Activated T-cell treated with anti-CD3 and anti-CD28 coated beads, Interleukin-2, amount 50 U/mL, for 72 hours (primary cell): ENCODE measurements at places on chromosomes 6 and 20.

DNA sequence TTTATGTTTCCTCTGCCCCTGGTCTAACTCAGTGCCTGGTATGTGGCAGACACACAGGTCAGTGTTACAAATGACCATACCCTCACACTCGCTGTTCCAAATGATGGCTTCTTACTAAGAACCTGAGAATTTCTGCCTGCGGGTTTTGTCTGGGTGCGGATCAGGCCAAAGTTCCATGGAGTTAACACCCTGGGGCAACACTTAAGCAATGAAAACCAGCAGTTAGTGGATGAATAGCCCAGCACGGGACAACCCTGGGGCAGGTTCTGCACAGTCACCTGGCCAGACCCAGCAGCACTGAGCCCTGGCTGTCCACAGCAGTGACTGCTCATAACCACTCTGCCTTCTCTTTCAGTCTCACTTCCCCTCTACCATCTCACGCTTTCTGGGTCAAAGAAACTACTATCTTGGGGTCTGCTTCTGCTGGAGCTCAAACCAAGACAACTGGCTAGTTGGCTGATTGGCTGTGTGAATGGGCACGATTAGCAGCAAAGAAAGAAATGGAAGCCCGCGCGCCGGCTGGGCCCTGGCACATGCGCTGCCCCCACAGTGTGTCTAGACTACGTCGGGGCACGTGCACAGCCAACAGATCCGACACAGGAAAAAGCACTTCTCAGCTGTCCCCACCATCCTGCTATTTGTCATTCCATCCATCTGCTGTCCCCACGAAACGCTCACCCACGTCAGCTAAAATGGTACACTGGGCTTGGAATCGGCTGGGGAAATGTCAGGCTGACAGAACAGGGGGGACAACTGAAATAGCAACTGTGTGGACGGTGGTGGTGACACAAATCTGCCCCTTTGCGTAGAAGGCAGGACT, 36.6 kb downstream of the MGME1 start:
- no peak for DNase-seq

GRCh38 chr6:84638286-84638685, 126.1 kb downstream of the TBX18 start:
- DNase-seq, result no peak

- no peak for DNase-seq
Measured at GRCh38 chr6:44275749-44276648, 5.7 kb downstream of the TMEM151B start.

DNA sequence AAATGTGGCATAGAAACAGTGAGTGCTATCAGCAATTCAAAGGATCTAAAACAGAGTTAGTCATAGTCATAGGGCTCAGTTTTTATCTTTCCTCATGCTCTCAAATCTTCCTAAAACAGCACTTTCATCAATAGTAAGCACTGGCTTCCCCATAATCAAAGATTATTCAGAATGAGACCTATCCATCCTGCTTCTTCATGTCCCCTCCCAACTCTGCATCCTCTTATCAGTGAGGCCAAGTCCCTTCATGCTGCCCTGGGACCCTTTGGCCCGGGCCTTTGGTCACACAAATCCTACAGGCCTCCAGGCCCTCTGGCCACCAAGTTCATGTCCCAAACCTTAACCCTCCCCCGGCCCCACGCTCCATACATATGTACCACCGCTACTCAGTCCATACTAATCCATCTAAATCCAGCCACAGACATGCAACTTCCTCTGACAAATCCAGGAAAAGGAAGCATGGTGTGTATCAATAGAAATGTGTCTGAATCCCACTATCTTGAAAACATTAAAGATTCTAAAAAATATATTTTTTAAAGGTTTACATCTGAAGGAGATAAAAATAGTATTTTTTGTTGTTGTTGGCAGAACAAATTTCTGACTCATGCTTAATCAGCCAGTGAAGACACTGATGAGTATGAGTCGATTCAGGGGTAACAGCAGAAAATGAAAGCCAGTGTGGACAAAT, 143.5 kb downstream of the PDE7B start:
- no peak for DNase-seq

- no peak for DNase-seq
Measured at GRCh38 chr20:23141450-23142161, 55.5 kb upstream of the CD93 start.

- peak; percentile 4 for DNase-seq
Measured at GRCh38 chr6:117976030-117976651, 69.1 kb downstream of the SLC35F1 start.

DNA sequence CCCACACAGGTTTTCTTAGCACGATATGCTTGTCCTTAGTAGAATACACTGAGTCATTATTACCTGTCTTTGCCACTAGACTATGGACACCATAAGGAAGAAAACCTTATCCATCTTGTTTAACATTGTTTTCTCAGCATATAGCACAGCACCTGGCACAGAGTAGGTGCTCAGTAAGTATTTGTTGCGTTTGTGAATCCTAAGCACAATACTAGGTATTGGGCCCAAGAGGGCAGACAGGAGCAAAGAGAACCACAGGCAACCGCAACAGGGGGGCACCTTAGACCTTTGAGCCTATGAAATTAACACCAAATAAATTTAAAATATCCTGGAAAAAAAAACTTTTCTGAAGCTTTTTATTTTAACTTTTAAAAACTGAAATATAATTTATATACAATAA, 3.7 kb upstream of the NCOA6 start:
- DNase-seq, result no peak

DNA sequence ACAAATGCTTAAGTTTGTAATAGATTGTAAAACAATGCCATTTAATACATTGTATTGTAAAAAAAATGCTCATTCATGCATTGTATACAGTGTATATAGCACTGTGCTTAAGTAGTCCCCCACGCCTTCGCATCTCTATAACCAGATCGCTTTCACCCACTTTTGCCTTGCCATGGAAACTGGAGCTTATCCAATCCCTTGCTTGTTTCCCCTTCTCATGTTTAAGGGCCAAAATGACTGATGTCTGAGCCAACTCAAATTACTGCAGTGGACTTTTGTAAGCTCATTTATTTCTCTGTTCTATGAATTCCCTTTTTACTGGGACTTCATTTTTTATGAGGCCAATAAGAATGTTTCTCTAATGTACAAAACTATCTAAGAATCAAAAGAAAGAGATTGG, 730.9 kb upstream of the GJE1 start:
- no peak for DNase-seq

DNA sequence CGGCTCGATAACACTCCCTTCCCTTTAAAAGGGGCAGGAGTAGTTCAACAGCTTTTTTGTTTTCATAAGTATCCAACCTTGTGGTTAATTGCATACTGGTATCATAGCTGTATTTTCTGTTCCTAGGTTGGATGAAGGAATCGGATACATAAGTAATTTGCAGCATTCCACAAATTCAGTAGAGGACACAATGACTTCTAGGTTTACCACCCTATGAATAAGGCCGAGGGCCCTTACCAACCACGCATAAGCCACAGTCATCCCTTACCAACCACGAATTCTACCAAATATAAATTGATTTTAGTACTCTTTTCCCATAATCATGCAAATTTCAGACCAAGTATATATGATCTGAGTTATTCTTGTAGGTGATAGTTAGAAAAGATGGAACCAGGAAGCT, 36.3 kb downstream of the MCUR1 start:
- DNase-seq, result no peak

- no peak for DNase-seq
Measured at GRCh38 chr6:128033156-128033555, 132.3 kb upstream of the THEMIS start.

- no peak for DNase-seq
Measured at GRCh38 chr6:33638556-33638955, 17.4 kb downstream of the ITPR3 start.

DNA sequence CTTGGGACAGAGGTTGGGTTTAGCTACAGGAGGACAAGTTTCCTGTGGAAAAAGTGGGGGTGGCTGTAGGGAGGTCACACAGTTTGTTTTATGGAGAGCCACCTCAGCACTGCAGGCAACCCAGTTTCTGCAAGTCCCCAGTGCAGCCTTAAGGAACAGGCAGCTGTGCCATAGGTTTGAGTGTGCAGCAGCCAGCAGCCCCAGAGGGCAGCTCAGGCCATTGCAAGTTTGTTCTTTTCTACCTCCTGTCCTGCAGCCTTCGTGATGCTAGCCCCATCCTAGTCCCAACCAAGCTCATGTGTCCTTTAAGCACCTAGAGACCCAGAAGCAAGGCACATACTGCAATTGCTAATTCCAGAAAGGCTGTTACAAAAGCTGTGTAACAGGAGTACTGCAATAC, 58.8 kb downstream of the ZBTB9 start:
- DNase-seq, result no peak

DNA sequence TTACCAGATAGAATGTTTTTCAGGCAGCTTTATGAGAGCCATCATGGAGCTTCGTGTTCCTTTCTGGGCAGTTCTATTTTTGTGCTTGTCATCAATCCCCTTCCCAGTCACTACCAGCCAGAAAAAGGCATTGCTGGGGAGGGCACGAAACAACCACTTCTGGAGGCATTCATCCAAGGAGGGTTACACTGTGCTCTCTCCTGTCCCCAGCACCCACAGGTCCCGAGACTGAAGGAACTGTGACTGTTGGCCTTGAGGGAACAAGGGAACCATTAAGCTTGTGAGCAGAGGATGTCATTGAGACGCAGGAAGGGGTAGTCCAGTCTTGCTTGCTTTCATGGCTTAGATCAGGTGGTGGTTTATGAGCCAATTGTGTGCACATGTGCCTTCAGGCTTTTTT, 20.1 kb upstream of the ENPP5 start:
- no peak for DNase-seq

DNA sequence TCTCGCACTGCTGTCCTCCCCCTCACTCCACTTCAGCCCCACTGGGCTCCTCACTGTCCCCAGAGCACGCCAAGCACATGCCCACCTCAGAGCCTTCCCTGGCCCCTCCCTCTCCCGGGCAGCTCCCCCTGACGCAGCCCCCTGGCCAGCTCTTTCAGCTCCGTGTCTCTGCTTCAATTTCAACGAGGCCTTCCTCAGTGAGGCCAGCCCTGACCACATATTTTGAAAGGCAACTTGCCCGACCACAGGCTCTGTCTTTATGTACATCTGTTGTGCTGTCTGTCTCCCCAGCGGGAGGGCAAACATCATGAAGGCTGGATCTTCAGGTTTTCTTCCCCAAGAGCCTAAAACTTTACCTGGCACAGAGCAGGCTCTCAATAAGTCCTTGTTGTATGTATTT, 44.6 kb downstream of the JPH2 start:
- no peak for DNase-seq

- DNase-seq, result no peak
Measured at GRCh38 chr6:109628158-109629000, 62.6 kb downstream of the AK9 start.

- DNase-seq, result peak; percentile 42
Measured at GRCh38 chr6:28597217-28597835, 71.6 kb downstream of the GPX5 start.

DNA sequence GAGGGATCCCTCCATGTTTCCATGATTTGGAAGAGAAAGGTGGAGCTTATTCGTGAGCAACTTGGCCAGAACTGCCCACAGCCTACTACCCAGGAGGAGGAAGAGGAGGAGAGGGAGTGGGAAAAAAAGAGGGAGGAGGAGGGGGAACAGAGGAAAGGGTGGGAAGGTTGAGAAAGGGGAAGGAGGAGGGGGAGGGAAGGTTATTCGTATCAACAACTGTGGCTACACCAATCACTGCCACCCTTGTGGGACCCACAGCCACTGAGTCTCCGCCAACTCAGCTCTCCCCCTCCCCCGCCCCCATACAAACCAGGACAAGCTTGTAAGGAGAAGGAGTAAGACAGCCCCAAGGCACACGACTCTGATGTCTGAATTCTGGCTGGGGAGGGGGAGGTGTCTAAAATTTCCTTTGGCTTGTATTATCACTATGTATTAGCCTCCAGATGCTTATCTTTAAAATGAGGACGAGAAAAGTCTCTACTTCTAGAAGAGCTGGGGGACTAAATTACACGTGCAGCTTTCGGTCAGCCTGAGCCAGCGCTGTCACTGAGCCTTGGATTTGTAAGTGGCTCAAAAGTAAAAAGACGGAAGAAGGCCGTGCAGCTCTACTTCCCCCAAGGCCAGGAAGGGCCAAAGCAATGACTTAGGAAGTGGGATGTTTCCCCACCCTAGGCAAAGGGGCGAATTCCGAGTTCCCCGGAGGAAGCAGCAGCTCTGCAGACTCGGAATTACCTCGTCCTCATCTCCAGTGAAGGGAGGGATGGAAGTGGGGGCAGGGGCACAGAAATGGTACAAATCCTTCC, 1.0 kb downstream of the FKBP1A start:
- no peak for DNase-seq

GRCh38 chr6:30690403-30691207, at the start of gene NRM:
NRM (minus strand) TSS chr6:30690984; CDS start chr6:30690974, 10 bp downstream.
- peak; percentile 77 for DNase-seq

- DNase-seq, result peak; percentile 52
Measured at GRCh38 chr6:2542858-2543218, 207.9 kb downstream of the MYLK4 start.

- DNase-seq, result no peak
Measured at GRCh38 chr6:137145421-137145820, 28.0 kb downstream of the IL22RA2 start.

DNA sequence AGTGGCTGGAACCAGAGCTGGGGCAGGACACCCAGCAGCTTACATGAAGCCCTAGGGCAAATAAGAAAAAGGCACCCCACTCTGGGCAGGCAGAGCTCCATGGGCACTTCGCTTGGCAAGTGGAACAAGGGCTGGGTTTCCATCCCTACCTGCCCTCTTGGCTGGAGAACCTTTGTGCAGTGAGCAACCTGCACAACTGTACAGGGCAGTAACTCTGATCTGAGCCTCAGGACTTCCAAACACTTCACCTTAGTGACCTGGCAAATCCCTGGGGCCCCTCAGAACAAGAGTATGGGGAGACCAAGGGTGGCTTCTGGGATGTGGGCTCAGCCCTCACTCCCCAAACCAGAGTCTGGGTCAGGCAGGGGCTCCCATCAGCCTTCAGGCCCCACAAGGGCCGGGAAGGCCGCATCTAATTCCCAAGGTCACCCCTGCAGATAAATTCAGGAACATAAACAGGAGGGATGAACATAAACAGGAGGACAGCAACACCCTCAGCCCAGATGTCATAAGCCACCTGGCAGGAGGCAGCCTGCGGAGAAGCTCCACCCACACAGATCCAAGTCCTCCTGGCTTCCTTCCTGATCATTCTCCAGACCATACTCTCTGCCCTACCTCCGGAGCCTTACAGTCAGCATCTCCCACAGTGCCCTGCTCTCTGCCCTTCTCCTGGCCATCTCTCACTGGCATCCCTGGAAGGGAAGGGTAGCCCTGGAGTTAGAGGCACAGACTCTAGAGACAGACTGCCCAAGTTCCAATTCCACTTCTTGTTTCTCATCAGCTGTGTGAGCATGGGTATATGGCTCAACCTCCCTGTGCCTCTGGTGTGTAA, 37.5 kb downstream of the HNF4A start:
- DNase-seq, result no peak

DNA sequence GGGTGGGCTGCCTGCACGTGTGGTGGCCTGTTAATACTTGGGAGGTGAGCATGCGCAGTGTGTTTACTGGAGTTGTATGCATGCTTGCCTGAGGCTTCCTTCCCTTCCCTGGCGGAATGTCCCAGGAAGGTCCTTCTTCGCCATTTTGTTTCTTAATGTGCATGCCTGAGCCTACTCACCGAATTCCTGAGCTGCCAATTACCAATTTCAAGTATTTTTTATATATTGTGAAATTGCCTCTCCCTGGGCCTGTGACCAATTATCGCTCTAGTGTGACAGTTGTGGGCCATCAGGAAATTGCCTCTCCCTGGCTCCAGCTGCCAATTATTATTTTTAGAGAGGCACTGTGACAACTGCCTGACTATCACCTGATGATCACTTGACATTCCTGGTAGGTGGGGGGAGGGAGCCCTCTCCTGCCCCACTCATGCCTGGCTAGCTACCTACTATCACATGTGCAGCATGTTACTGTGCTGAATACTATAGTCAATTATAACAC, 70.0 kb downstream of the FAM50B start:
- DNase-seq, result no peak
